ENCODE measurements at places on chromosomes 4 and X.
A peak's percentile ranks its signal among the peaks of the same experiment; 100 is the strongest.

- no peak for DNase-seq
These were observed 171.9 kb downstream of the DCTD start for GRCh38 chr4:182745237-182745636.

GRCh38 chrX:24231131-24231540 lies 81.6 kb downstream of the ZFX start:
- DNase-seq: no peak

GRCh38 chrX:111100191-111100590 lies 4.2 kb downstream of the PAK3 start:
- peak; percentile 58 for DNase-seq

DNA sequence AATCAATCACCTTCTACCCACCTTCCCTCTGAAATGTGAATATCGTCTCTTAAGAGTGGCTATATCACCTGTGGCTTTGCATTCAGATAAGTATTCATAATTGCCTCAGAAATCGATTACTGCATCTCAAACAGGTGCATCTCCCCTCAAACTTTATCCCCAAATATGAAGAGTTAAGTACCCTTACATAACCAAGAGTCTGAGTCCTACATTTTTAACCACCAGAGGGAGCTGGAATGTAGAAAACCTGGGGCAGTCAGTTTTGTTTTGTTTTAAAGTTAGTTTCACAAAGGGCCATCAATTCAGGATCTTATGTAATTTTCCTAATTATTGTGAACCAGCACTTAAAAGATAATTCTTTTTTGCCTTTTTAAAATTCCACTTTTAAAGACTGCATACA lies 5.7 kb downstream of the TCEANC start:
- peak; percentile 2 for DNase-seq

All from NCI-H1694 treated with DMSO at 0.1 percent for 48 hours (cell line).